ENCODE measurements at places on chromosomes 13 and 19.

DNA sequence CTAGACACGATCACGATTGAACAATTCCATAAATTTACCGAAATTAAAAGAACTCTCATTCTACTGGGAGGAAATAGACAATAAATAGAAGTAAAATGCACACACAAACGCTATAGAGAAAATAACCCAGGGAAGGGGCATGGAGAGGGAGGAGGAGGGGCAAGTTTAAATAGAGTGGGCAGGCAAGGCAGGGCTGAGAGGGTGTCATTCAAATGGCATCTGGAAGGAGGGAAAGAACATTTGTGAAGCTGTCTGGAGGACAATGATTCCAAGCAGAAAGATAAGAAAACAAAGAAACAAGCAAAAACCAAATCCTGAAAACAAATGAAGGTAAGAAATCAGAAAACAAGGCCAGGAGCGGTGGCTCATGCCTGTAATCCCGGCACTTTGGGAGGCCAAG, 45.6 kb upstream of the GTF2F2 start:
- no peaks in the 10 kb centered on the region for H3K4me1 ChIP-seq
- H3K4me3 ChIP-seq: no peak overlapping the region
- no peaks in the 10 kb centered on the region for H3K27me3 ChIP-seq
- H3K27ac ChIP-seq: no peak overlapping the region
- no peak for DNase-seq

DNA sequence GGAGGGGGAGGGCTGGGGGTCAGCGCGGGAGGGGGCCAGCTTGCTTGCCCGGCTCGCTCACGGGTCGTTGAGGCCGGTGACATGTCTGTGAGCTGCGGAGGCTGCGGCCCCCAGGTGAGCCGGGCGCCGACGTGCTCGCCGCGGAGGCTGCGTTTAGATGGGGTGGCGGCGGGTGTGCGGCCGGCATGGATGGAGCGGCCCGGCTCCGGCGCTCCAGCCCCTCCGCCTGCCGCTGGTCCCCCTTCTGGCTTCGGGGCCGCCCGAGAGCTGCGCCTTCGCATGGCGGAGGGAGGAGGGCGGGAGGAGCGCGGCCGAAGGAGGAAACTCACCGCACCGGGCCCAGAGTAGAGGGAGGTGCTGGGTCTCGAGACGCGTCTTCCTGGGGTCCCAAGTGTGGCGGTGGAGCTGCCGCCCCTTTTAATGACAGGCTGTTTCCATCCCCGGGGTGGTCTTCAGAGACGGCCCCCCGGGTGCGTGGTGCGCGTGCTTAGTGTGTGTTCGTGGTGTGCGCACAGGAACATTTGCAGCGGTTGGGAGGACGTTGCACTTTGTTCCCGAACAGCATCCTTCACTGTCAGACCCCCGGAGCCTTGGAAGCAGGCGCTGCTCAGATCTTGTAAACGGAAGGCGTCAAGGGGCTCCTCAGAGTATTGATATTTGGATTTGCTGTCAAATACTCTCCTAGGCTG, at the start of gene AKAP11:
Gene AKAP11, plus strand, starts transcription at position 38 of the 689 bp plus-strand sequence. CDS start 14,197 bp downstream, outside the sequence.
- H3K4me3 ChIP-seq: peak within 1 kb of the TSS; percentile 98
- peak; percentile 44 for DNase-seq
- peak within 1 kb of the TSS; percentile 91 for H3K27ac ChIP-seq
- peaks cover 31% of the 10 kb centered on the region for H3K4me1 ChIP-seq
- no peaks in the 10 kb centered on the region for H3K27me3 ChIP-seq
- no peaks in the 10 kb centered on the region for H3K36me3 ChIP-seq

DNA sequence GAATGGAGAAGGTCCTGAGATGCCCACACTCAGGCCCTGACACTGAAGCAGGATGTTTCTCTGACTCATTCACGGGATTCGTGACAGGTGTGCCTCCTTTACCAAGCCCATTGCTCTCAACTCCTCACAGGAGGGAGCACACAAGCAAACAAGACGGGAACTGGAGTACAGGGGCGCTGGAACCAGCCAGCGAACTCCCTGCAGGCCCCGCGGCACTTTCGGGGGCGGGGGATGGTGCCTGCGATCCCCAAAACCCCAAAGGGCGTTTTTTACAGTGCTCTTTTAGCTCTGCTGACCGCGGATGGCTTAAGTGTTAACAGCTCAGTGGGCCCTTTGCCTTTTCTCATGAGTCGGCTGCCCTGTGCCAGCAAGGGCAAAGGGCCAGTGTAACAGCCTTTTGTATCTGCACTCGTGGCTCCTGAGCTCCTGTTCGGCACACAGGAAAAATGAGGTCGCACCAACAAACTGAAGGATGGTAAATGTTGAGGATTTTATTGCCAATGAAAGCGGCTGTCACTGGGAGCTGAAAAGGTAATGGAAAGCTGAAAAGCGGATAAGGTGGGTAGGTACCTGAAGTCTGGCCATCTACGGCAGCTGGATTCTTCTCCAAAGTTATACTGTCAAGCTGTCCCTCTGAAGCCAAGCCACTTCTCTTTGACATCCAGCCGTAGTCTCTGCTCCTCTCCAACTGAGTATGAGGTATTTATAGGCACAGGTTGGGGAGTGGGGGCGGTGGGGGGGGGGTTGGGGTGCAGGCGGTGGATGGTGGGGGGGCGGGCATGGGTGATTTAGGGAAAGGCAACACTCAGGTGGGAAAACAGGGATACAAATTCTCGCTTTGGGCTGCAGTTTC, 65.0 kb upstream of the TRPC4 start:
- peak; percentile 41 for DNase-seq
- H3K27ac ChIP-seq: peak overlapping the region; percentile 86
- no peaks in the 10 kb centered on the region for H3K36me3 ChIP-seq
- H3K4me3 ChIP-seq: peak overlapping the region; percentile 65

GRCh38 chr13:114103801-114104654, 28.4 kb downstream of the RASA3 start:
- no peaks in the 10 kb centered on the region for H3K36me3 ChIP-seq
- no peak overlapping the region for H3K4me3 ChIP-seq
- H3K27ac ChIP-seq: no peak overlapping the region

DNA sequence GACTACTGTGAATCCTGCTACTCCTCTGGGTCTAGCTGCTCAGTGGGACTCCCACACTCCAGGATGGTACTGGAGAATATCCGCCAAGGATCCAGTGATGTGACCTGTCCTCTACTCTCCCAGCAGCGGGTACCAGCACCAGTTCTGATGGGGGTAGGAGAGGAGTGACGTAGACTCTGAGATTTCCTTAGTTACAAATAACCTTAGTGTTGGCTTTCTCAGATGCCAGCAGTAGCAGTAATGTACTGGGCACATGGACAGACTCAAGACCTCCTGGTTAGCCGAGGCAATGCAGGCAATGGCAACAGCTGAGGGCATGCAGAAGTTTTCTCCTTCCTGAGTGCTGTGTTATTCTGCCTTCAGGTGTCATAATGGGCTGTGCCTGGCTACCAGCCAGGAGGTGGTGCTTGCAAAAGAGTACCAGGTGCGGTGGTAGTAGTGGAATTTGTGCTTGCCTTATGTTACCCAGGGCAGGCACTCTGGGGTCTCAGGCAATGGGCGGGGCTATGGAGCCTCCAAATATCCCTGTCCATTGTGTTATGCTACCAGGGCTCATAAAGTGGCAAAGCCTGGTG, 105.3 kb upstream of the KLF5 start:
- no peaks in the 10 kb centered on the region for H3K27me3 ChIP-seq
- peaks cover 40% of the 10 kb centered on the region for H3K36me3 ChIP-seq
- no peak overlapping the region for H3K4me3 ChIP-seq
- H3K27ac ChIP-seq: no peak overlapping the region
- H3K4me1 ChIP-seq: no peaks in the 10 kb centered on the region

- H3K4me1 ChIP-seq: peaks cover 18% of the 10 kb centered on the region
- no peaks in the 10 kb centered on the region for H3K27me3 ChIP-seq
- H3K4me3 ChIP-seq: no peak overlapping the region
- DNase-seq: no peak
- no peak overlapping the region for H3K27ac ChIP-seq
- peaks cover 45% of the 10 kb centered on the region for H3K36me3 ChIP-seq
Measured at GRCh38 chr19:45297674-45298073, 25.0 kb downstream of the CKM start.

DNA sequence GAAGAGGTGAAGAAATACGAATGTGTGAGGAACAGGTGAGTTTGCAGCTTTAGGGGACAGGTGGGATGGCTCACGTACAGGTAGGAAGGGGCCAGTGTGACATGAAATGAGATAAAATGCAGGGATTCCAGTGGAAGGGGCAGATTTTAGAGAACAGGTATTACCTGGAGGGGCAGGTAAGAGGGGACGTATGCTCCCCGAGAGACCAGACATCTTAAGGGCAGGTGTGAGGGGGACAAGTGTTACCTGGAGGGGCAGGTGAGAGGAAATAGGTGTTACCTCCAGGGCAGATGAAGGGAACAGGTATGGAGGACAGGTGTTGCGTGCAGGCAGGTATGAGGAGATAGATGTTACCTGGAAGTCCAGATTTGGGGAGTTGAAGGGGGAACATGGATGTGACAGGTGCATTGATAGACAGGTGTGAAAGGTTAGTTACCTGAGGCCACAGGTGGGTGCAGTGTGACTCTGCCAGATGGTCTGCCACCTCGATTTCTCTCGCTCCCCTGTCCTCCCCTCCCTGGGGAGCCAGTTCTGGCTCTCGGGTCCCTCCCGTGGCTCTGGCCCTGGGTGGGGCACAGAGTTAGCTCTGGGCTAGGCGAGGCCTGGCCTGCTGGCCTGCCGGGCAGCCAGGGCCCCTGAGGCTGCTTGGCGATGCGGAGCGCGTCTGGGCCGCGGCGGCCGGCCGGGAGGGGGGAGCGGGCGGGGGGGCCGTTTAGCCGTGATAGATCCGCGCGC, 2.1 kb downstream of the ERFL start:
- H3K27me3 ChIP-seq: peaks cover 98% of the 10 kb centered on the region
- no peak for DNase-seq
- H3K27ac ChIP-seq: no peak overlapping the region
- no peaks in the 10 kb centered on the region for H3K36me3 ChIP-seq
- H3K4me1 ChIP-seq: peaks cover 19% of the 10 kb centered on the region

GRCh38 chr19:19538061-19538784, at the start of gene CILP2:
TSS of gene CILP2 (plus strand) at chr19:19538265. CDS start at chr19:19538350, 85 bp downstream.
- H3K4me1 ChIP-seq: peaks cover 40% of the 10 kb centered on the region
- H3K27me3 ChIP-seq: peaks cover 58% of the 10 kb centered on the region
- H3K27ac ChIP-seq: no peak within 1 kb of the TSS
- H3K36me3 ChIP-seq: no peaks in the 10 kb centered on the region

DNA sequence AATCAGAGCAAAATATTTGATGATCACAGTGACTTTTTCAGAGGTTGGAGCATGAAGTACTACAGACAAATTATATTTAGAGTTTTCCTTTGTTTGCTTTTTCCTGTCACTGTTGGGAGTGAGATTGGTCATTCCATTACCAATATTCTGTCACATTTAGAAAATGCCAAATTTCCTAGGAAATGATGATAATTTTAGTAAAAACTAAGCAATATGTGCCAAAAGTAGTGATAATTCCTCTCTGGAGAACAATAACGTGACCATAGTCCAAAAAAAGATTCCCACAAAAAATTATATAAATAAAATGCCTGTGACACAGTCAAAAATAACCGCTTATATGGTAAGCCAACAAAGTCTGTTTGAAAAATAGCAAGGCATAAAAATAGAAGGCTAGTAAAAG, 2719.4 kb downstream of the PCDH9 start:
- H3K27me3 ChIP-seq: no peaks in the 10 kb centered on the region
- DNase-seq: no peak
- no peaks in the 10 kb centered on the region for H3K4me1 ChIP-seq
- H3K27ac ChIP-seq: no peak overlapping the region
- no peaks in the 10 kb centered on the region for H3K36me3 ChIP-seq
- H3K4me3 ChIP-seq: no peak overlapping the region

- H3K4me1 ChIP-seq: peaks cover 54% of the 10 kb centered on the region
- no peaks in the 10 kb centered on the region for H3K36me3 ChIP-seq
- no peaks in the 10 kb centered on the region for H3K27me3 ChIP-seq
- DNase-seq: peak; percentile 35
Measured at GRCh38 chr13:32060401-32060878, 28.9 kb downstream of the FRY start.

GRCh38 chr13:75326173-75327134, 155.5 kb downstream of the TBC1D4 start:
- H3K27ac ChIP-seq: peak overlapping the region; percentile 57
- DNase-seq: no peak
- peak overlapping the region; percentile 46 for H3K4me3 ChIP-seq

DNA sequence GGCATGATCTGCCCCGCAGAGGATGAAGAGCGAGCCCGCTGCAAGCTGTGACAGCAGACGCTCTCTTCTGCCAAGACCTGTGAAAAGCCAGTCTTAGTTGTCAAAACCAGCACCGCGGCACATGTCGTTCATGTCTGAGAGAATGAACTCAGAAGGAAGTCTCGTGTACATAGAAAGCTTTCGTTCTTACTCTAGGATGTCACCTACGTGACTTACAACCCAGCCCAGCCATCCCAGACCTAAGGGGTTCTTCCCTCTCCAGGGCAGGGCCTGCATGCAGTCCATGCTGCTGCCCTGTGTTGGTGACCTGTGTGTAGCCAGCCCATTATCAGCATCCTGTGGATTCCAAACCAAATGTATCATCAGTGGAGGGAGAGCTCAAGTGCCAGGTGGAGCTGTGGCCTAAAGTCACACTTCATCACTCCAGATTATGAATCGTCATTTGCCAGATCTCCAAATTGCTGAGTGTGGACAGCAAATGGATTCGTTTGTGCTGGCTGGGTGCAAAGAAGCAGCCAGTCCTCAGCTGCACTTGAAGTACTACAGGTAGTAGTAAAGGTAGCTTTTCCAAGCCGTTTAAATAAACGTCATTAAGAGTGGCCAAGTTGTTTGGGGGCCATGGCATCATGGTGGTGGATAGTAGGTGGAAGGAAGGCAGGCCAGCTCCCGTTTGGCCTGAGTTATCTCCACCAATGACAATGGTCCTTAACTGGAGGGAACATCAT, 73.9 kb upstream of the GPR183 start:
- peaks cover 30% of the 10 kb centered on the region for H3K4me1 ChIP-seq
- no peak overlapping the region for H3K4me3 ChIP-seq
- peak overlapping the region; percentile 49 for H3K27ac ChIP-seq

- H3K36me3 ChIP-seq: no peaks in the 10 kb centered on the region
- H3K4me1 ChIP-seq: no peaks in the 10 kb centered on the region
- DNase-seq: no peak
- peaks cover 10% of the 10 kb centered on the region for H3K27me3 ChIP-seq
- no peak overlapping the region for H3K4me3 ChIP-seq
- H3K27ac ChIP-seq: no peak overlapping the region
Measured at GRCh38 chr19:27929399-27929798, 1283.6 kb downstream of the UQCRFS1 start.

All from left ventricle myocardium inferior (tissue), 1 donor.